ENCODE measurements at places on chromosomes 11 and 22.

- DNase-seq: no peak
These were observed 33.7 kb upstream of the B3GAT1 start for GRCh38 chr11:134445601-134446325.

DNA sequence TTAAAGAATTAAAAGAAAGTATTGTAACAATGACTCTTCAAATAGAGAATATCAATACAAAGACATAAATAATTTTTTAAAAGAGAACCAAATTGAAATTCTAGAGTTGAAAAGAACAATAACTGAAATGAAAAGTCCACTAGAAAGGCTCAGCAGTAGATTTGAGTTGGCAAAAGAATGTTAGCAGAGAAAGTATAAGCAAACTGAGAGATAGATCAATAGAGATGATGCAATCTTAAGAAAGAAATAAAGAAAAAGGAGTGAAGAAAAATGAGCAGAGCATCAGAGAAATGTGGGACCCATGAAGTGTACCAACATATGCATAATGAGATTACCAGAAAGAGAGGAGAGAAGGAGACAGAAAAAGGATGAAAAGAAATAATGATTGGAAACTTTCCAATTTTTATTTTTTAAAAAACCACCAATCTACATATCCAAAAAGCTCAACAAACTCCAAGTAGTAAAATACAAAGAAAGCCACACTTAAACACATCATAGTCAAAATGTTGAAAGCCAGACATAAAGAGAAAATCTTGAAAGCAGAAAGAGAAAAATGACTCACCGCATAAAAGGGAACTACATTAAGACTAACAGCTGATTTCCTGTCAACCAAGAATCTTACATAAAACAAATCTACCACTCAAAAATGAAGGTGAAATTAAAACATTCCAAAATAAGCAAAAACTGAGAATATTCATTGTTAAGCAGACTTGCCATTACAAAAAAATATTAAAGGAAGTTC is 20.9 kb downstream of the NCF4 start:
- DNase-seq: no peak

DNA sequence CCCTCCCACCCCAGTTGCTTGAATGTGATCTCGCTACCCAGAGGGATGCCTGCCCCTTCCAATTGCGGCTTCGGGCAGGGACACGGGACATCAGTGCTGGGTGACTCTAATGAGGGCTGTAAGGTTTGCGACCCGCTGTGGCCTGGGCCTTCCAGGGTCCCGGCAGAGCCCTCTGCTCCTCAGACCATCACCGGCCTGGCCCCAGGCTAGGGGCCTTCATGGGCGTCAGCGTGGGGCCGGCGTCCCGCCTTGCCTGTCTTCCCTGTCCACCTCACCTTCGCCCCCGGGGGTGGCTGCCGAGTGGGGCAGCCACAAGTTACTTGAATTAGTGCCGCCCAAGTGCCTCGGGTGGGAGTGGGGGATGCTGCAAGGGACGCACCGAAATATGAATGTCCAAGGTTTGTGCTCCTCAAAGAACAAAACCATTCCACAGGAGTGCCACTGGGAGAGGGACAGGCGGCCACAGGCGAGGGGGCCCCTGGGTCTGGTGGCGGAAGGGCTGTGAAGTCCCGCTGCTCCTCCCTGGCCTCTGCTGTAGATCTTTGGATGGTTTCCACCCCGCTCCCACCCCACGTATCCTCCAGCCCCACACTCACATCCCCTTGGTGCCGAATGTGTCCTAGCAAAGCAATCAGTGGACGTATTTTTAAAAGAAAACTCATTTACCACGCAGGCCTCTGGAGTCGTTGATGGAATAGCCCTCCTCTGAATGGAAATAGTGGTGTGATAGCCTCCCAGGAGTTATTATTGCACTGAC is 317.1 kb downstream of the NTM start:
- DNase-seq: no peak

- no peak for DNase-seq
These were observed 423.0 kb downstream of the BRD1 start for GRCh38 chr22:49404576-49405241.

- no peak for DNase-seq
These were observed 1.6 kb upstream of the KCNJ11 start for GRCh38 chr11:17389957-17390649.

DNA sequence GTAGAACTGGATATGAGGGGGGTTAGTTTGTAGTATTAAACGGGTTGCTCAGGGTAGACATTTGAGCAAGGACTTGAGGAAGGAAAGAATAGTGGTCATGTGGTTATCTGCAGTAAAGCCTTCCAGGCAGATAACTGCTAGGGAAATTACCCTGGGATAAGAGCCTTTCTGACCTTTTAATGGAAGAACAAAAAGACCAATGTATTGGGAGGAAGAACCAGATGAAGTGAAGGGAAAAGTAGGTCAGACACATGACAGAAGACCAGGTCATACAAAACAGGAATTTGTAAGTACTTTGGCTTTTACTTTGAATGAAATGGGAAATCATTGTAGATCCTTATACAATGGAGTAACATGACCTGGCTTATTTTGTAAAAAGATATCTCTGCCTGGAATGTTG is 241.9 kb upstream of the CTSC start:
- no peak for DNase-seq

Data from cerebellar cortex (tissue), 1 donor.